NCI-H1417 (cell line): ENCODE measurements at places on chromosomes 7 and 10.

GRCh38 chr10:118108194-118109026, 61.7 kb upstream of the RAB11FIP2 start:
- DNase-seq = peak; percentile 92

GRCh38 chr7:17965603-17966002, 25.3 kb upstream of the SNX13 start:
- peak; percentile 43 for DNase-seq

DNA sequence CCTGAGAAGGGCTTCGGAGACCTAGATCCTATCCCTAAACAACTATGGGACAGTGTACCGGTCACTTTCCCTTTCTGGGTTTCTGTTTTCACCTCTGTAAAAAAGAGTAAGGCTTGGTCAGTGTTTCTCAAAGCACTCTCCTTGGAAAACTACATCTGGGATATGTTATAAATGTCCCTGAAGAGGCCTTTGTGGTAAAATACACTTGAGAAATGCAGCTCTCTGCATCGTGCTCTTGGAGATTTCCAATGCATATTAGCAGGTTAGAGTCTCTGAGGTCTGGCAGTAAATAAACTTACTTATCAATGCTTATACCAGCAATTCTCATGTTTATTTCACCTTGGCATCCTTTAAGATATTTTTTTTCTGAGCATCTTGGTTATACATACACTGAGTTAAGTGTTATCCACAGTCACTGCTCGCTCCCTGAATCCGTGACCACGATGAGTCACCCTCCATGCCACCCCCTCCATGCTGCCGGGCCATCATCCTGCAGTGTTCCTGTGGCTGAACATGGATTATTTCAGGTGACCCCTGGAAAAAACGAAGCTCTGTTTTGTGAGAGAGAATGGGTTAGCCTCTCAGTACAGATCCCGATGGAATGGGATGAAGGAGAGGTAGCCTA, 3.3 kb upstream of the TBXAS1 start:
- DNase-seq = no peak

DNA sequence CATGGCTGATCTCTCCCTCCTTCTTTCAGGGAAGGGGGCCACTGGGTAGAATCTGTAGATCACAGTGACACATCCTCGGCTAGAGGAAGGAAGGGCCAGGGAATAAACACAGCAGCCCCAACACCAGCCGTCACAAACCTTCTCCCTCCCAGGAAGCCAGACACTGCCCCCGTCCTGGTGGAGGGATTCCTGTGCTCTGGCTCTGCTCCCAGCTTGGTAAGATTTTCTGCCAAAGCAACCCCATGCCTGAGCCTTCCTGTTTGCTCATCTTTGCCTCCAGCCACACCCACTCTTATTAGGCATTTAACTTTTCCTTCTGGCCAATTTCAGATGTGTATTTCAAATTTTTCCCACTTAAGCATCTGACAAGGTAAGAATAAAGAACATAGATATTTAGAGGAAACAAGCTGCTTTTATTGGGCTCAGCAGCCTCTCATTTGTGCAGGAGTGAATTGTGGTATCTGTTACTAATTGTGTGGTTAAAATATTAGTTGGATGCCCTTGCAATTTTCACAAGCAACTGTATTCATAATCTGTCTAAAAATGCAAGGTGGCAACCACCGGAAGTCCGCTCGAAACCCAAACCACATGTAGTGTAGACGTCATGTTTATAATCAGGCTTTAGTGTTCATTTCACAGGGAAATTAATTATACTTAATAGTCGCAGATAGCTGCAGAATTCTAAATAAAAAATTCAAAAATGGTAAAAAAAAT, 13.2 kb upstream of the NPS start:
- DNase-seq = no peak

- no peak for DNase-seq
Measured at GRCh38 chr7:41698726-41699125, 4.2 kb downstream of the INHBA start.

GRCh38 chr7:55065079-55065478, 46.3 kb downstream of the EGFR start:
- DNase-seq = no peak

DNA sequence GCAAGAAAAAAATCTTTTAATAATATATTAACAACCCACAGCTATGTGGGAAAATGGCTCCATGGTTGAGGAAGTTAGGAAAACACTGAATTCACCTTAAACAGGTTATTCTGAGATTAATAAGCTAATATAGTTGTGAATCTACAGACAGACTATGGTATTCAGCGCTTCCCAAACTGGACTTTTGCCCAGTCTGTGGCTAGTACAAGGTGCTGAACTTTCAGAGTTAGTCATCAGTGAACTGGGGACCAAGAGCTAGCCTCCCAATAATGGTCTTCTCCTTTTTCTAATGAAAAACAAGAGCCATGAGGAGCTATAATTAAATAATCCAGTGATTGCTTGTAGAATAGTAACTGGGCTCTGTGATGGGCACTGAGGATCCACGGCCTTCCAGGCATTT, 65.3 kb downstream of the FRMPD2 start:
- DNase-seq = no peak

- DNase-seq = peak; percentile 25
Measured at GRCh38 chr10:62430881-62431280, 56.7 kb downstream of the ZNF365 start.

DNA sequence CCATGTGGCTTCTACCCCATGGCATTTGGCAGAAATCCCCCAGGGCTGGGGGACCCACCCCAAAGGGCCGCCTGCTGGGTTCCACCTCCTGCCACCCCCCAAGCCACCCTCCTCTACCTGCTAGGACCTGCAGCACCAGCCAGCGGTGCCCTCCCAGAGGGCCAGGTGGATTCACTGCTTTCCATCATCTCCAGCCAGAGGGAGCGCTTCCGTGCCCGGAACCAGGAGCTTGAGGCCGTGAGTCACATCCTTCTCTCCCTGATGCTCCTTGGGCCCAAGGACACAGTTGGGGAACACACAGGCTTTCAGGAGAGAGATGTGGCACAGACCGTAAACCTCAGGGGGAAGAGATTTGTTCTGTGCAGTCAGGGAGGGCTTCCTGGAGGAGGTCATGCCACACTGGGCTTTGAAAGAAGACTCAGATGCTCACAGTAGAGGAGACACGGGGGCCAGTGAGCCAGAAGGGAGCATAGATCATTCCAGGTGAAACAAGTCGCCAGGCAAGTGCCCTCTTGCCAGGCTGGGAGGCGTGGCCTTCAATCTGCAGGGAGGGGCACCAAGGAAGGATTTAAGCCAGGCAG, 11.5 kb upstream of the SH2B2 start:
- DNase-seq = no peak

GRCh38 chr7:27099453-27100370, 2.8 kb downstream of the HOXA2 start:
- DNase-seq = no peak

DNA sequence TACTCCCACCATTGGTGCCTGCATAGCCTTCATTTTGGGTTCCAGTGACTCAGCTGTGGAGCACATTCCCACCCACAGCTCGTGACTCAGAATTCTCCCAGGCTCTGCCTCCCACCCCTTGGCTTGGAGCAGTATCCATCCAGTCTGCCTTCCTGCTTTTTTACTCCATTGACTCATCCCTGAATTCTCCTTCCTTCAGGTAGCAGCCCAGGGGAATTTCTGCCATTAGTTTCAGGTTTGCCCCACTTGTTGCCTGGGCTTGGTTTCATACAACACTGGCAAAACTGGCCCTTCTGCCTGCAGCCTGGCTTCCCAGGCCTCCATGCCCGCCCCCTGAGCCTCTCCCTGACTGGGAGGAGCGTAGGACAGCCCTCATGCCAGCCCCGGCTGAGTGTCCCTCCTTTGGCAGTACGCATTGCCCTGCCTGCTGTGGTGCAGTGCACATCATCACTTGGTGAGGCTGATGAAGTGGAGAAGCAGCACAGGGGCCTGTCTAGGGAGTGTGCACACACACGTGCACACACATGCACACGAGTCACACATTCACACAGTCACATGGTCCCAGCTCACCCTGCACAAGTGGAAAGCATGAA, 55.0 kb downstream of the SNX10 start:
- DNase-seq = no peak

DNA sequence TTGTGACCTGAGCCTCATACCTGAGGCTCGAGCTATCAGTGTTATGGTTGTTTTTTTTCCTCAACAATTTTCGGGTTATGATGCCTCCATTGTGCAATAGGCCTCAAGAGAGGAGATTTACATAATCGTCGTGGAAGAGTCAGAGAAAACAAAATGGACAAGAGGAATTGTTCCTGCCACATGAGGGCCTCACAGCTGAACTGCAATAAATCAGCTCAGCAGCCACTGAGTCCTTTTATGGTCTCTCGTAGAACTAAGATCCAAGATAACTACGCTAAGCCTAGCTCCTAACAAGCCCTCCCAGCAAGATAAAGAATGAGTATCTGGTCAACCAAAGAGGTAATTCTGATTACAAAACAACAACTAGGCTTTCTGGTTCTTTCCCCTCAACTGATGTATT, 336.8 kb downstream of the WDR11 start:
- DNase-seq = peak; percentile 20

GRCh38 chr7:98703916-98704315, 86.8 kb downstream of the NPTX2 start:
- no peak for DNase-seq

DNA sequence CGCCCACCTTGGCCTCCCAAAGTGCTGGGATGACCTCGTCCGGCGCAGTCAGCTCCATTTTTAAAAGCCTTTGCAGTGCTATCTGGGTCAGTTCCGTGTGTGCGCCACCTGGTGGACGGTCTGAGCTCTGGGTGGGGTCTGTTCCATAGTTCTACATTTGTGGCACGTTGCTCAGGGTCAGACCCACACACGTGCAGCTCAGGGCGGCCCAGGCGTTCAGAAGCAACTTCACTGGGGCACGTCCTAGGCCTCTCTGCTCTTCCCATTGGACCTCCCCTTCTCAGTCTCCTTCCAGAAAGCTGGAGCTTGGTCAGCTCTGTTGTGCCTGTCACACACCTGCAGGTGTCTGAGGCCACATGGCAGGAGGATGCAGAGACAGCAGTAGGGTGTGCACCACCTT, 137.9 kb downstream of the DNAJB6 start:
- DNase-seq = no peak

GRCh38 chr7:11430841-11431240, 401.2 kb downstream of the THSD7A start:
- no peak for DNase-seq

GRCh38 chr7:3880228-3880987, 579.4 kb downstream of the SDK1 start:
- DNase-seq = peak; percentile 86

GRCh38 chr10:4270116-4270515, 485.1 kb upstream of the KLF6 start:
- no peak for DNase-seq

DNA sequence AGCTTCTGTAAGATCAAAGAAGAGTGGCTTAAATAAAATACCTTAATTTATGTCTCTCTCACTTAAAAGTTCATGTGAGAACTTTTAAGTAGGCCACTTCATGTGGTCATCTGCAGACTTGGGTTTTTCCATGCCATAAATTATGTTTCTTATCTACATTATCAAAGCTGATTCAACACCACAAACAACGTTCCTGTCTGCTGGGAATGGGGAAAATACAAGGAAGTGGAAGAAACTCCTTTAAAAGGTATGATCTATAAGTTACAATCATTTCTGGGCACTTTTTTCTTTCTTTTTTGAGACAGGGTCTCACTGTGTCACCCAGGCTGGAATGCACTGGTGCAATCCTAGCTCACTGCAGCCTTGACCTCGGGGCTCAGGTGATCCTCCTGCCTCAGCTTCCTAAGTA, 16.9 kb upstream of the OTUD1 start:
- no peak for DNase-seq

GRCh38 chr7:134723892-134724291, 55.5 kb upstream of the CALD1 start:
- no peak for DNase-seq

DNA sequence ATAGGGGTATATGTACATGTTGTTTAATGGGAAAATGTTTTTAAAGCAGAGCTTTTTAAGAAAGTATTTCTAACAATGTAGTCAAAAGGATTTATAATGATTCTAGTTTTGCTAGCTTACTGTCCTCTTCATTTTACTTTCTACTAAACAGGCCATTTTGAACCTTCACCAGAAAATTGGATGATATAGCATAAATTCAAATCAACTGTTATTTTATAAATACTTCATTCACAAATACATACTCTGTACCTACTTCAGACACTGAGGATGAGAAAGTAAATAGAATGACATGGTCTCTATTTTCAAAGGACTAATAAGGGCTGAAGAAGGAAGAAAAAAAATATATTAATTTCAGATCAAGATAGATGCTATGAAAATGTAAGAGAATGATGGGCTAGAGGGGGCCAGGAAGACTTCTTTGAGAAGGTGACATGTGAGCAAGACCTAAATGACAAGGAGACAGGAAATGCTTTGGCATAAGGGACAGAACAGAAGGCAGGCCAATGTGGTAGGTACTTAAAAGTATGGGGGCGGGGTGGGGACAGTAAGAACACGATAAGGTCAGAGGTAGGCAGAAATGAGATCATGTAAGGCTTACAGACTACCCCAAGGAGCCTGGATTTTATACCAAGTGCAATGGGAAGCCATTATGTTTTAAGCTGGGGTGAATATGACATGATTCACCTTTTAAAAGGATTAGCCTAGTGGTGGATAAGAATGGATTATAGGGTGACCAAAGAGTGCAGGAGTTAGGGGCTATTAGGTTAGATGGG, 5.2 kb downstream of the NAMPT start:
- DNase-seq = no peak
